Activated CD8-positive, alpha-beta memory T cell treated with anti-CD3 and anti-CD28 coated beads for 1 hour (primary cell): ENCODE measurements at places on chromosomes 7 and 10.

- no peak for DNase-seq
Observed at GRCh38 chr7:107070710-107071109, 26.2 kb downstream of the PRKAR2B start.

GRCh38 chr7:122629412-122629953 is 69.4 kb downstream of the RNF133 start:
- DNase-seq: no peak

DNA sequence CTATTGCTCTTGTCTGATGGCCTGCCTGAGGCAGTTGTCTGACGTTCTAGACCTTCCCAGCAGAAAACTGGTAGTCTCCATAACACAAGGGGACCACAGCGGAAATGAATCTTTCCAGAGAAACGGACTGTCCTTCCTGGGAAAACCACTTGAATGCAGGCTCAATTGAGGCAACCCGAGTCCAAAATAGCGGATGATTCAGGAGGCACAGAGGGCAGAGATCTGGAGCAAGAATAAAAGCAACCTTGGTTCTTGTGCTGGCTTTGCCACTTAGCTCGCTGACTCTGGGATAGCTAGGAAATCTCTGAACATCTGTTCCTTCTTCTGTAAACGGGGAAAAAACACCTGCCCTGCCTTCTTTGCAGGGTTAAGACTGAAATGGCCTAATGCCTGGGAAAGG is 178.8 kb downstream of the NEURL1 start:
- no peak for DNase-seq

DNA sequence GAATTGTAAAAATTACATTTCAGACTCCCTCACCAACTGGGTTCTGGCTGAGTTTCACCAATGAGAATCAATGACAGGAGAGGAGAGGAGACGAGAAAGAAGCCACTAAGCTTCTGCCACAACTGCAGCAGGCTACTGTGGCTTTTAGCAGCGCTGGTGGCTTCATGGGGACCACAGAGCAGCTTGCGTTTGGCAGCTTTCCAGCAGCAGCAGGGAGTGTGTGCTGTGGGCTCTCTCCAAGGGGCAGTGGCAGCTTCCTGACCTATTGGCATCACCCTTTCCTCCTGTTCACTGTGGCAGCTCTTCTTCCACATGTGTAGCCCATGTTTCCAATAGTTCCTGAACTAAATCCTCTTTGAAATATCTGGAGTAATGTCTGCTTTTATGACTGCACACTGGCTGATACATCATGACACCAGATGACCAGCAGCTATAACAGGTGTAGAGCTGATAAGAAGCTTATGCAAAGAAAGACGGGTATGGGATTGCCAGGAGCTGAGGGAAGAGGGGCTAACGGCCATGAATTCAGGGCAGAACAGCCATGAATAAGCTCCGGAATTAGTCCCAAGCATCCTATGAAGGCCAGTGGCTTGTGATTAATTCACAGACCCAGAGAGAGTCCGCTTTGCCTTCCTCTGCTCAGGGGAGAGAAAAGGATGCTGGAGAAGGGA is 46.8 kb downstream of the KCNH2 start:
- no peak for DNase-seq

- no peak for DNase-seq
Observed at GRCh38 chr7:149081914-149082313, 8.6 kb downstream of the ZNF786 start.

DNA sequence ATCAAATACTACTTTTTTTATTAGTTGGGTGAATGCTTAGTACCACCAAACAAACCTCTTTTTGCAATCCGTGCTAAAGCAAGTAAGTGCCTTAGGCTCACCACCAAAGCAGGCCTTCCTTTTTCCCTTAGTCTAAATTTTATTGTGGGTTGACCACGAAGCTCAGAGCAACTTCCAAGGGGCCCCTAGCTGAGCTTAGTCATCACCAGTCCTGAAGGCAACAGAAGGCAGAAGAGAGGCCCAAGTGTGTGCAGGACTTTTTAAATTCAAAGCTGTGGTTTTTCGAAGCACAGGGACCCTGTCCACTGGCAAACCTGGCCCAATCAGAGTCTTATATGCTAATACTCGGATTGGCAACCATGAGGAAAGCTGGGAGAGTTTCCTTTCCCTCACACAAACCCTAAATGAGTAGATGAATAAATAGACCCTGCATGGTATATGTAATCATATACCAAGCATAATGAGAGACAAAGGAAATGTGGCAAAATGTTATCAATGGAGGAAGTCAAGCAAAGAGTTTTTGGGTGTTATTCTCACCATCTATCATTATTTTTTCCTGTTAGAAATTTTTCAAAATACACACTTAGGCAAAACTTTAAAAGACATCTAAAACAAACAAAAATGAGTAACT is 453.2 kb upstream of the GALNT17 start:
- no peak for DNase-seq

DNA sequence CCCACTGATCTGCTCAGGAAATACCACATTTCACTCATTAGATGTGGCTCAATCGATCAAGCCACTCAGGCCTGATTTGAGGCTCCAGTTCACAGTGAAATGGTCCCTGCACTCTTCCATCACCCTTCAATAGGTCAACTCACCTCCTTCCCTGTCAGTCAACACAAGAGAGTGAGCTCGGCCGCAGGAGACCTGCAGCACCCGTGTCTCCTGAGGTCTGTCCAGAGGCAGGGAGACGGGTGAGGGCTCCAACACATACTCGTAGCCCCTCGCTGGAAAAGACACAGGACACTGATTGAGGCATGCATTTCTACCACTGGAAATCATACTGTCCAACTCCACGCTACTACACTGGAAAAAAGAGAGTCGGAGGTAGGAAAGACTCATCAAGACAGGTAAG is 7.1 kb downstream of the RCC1L start:
- no peak for DNase-seq

DNA sequence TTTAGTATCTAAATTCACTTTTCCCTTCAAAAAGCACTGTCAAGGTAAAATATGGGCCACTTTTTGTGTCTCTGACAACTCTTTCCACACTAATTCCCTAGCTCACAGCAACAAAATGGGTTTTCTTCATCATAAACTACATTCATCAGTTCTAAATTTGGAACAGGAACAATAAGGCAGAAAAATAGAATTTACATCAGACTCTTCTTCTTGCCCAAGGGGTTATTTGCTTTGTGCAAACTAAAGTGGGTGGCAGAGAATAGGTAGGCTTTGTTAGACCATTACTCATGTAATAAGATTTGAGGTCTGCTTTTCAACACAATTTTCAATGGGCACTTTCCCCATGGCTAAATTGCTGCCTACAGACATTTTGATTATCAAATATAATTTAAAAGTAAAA is 17.6 kb upstream of the PPP1R17 start:
- DNase-seq: no peak

GRCh38 chr10:99172128-99172738 is 63.4 kb downstream of the HPSE2 start:
- DNase-seq: no peak

DNA sequence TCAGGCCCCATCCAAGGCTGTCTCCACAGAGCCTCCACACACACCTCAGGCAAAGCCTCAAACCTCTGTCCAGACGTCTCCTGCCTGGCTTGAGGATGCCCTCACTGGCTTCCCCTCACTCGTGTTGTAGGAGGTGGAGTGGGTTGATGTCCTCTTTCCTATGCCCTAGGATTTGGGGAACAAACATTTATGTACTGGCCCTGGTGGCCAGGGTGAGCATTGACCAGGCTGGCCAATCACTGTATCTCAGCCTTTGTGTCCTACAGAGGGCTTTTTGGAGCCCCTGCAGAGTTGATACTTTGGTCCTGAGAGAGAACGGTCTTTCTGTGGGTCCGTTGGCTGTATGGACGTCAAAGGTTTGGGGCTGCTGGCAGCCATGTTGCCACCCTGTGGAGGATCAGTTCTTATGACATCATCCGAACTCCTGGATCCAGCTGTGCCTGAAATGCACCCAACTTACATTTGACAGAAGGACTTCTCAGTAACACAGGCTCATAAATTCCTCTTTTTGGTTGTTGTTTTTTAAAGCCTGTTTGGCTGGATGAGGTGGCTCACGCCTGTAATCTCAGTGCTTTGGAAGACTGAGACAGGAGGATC is 2.3 kb upstream of the GRID2IP start:
- DNase-seq: no peak

DNA sequence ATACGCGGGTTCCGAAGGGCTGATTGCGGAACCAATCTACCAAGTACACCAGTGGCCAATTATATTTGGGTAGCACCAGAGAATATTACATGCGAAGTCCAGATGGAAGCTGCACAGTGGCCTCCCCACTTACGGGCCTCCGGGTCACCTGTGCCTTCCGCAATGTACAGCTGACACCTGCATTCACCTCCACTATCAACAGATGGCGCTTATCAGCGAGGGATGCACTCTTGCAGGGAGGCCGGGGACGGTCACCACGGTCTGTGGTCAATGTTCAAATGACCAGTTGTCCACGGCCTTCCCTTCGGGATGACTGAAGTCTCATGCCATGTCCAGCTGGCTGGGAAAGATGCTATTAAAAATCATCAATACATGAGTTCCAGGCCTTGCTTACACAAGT is 47.6 kb downstream of the SLIT1 start:
- no peak for DNase-seq

DNA sequence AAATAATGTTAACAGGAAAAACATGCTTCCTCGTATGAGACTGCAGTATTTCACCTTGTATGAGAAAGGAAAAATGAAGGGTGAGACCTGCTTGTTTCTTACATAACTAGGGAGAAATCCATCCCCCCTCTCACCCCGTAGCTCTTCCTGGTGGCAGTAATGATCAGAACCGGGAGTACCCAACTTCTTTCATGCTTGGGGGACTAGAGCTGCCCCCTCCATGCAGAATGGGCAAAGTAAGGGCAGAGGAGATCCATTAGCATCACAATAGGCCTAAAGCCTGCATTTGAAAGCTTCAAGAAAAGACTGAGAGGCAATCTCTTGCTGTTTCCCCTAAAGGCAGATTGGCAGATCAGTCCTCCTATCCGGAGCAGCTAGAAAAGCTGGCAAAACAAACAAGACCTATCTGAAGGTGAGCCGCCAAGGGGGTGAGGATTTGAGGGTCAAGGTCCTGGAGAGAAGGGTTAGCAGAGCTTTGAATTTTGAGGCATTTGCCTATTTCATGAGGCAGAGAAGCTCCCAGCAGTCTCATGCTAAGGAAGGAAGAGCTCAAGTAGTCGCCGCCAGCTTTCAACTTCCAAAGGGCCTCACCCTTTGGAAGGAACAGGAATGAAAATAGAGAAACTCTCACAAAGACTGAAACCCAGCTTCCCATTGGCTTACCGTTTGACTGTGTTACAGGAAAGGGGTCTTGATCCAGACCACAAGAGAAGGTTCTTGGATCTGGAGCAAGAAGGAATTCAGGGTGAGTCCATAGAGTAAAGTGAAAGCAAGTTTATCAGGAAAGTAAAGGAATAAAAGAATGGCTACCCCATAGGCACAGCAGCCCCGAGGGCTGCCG is 36.2 kb downstream of the BAG3 start:
- DNase-seq: no peak

- no peak for DNase-seq
Observed at GRCh38 chr7:27912751-27913150, 172.8 kb downstream of the TAX1BP1 start.

DNA sequence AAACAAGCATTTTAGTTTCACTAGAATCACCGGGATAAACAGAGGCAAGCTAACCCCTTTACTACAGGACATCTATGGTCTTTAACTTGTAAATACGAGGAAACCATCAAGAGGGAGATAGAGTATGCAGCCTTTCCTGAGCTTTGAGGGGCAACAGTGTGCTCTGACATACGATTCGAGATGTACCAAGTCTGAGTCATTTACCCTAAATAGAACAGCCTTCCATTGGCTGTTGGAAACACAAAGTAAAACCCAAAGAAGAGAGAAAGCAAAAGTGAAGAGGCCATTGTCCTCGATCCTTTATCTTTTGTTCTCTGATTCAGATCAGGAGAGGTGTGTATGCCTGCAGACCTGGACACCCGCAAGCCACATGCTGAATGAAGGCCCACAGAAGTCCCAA is 289.5 kb downstream of the KCNMA1 start:
- DNase-seq: no peak

DNA sequence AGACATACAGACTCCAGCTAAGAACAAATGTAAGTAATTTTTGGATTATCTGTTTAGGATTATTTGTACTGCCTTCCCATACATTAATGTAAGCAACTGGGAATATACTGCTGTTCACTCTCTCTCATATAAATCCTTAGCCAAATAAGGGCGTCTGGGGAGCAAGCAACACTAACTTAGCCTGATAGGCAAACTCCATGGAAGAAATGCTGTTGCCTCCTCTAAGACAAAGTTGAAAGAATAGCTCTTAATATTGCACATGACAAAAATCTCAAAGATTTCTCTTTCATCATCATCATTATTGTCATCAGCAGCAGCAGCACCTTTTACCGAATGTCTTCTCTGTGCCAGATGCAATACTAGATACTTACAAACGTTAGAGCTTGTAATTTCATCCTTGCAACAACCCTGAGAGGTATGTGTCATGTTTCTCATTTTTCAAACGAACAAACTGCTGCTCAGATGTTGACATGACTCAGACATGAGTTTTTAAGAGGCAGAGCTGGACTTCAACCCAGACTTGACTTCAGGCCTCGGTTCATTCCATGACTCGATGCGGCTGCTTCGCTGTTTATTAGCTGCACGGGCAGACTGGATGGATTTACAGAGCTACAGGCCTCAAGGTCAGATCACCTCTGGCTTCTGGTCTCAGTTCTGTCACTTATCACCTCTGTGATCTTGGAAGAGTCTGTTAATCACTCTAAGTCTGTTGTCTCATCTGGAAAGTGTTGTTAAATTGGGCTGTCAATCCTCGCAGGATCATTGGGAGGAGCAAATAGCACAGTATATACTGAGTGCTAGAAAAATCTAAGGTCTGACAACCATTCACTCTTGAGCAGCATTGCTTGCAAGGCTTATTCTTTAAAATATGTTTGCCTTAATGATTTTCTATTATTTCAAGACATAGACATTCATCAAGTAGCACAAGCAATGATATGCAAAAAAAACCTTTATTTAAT is 126.3 kb upstream of the CELF2 start:
- no peak for DNase-seq

- no peak for DNase-seq
Observed at GRCh38 chr10:101902032-101902819, 58.6 kb upstream of the KCNIP2 start.

DNA sequence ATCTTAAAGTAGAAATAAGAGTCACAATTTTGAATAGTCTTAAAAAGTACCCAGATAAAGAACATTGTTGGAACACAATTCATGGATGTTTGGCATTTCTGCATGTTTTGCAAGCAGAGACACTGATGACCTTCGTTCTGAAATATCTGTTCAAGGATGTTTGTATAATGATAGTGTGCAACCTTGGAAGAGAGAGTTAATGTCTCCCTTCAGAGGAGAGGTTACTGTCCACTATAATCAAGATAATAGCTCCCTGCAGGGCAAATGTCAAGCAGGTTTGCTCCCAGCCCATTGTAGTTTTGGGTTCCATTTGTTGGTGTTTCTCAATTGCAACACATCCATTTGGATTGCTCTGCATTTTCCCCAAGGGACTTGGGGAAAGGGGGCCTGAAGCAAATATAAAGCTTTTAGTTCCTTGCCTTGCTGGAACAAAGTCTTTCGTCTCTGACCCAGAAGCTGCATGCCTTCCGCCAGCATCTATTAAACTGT is 45.2 kb downstream of the COL1A2 start:
- DNase-seq: no peak

- no peak for DNase-seq
Observed at GRCh38 chr10:103282961-103283360, 6.0 kb downstream of the INA start.

GRCh38 chr7:132213583-132213982 is 362.7 kb downstream of the PLXNA4 start:
- DNase-seq: no peak
